ENCODE measurements at places on chromosomes 4 and X.

GRCh38 chr4:80015407-80016189 lies 57.4 kb downstream of the ANTXR2 start:
- no peak for DNase-seq

DNA sequence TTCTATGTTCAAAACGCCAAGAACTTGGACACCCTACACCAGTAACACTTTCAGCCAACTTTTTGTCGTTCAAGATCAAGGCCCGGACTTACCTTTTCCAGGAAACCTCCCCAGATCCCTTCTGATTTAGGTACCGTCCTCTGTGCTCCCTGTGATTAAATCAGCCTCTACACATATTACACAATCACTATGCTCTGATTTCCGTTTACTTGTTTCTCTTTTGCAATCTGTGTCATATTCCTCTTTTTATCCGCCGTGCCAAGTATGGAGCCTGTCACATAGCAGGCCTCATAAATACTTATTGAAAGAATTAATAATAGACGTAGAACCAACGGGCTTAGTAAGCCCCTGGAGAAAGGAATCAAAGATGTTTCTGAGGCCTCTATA lies 722 bp upstream of the TMEM33 start:
- DNase-seq: peak; percentile 1

- DNase-seq: no peak
These were observed 62.9 kb downstream of the ZNF330 start for GRCh38 chr4:141283563-141283962.

- DNase-seq: no peak
These were observed 118.5 kb upstream of the PABPC4L start for GRCh38 chr4:134320048-134320447.

DNA sequence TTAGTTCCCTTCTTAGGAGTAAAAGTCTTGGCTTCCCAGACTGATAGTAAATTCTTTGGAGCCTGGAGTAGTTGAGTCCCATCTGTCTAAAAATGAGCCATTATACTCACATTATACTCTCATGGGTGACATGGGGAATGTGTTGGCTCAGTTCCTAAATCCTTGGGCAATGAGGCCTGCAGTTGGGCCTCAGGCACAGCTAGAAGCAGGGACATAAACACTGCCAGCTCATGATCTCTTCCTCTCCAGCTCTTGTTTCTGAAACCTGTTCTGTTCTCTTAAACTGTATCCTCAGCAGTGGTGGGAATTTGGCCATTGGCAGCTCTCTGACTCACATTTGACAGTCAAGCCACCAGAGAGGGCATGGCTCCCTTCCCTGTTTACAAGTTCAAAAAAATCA lies 212.5 kb downstream of the SPATA18 start:
- no peak for DNase-seq

GRCh38 chr4:32133141-32133540 lies 1413.0 kb downstream of the PCDH7 start:
- DNase-seq: no peak

DNA sequence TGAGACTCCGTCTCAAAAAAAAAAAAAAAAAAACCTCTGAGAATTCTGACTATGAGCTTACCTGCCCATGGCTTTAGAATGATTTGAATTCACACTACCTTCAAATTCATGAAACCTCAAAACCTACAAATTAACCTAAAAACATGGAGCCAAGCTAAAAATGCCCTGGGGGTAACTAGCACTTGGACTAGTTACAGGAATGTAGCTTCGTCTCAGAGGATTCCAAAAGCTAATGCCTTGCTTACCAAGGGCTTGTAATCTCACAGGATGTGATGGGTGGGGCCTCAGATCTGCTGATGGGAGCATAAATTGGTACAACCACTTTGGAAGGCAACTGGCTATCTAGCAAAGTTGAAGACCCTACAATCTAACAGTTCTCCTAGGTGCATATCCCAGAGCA lies 79.4 kb upstream of the SPRY1 start:
- DNase-seq: no peak

GRCh38 chr4:20954541-20954940 lies 254.3 kb downstream of the PACRGL start:
- DNase-seq: no peak

- DNase-seq: no peak
These were observed 89.8 kb downstream of the CHIC2 start for GRCh38 chr4:53974561-53974960.

DNA sequence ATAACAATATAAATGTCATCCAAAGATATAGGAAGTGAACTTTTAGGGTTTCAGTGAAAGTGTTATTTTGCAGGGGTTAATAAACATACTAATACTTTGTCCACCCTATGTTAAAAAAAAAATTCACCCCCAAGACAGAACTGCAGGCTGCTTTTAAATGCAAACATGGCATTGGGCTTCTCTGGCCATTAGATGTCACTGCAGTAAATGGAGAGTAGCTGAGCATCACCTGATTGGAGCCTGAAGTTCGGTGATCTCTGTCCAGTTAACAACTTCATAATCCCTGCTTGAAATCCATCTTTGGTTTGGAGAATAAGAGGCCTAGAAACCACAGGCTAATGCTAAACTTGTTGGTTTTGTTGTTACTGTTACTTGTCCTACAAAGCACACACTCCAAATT lies 18.7 kb downstream of the SLC25A43 start:
- DNase-seq: no peak

GRCh38 chr4:143514497-143514896 lies 995 bp downstream of the SMARCA5 start:
- DNase-seq: peak; percentile 4

DNA sequence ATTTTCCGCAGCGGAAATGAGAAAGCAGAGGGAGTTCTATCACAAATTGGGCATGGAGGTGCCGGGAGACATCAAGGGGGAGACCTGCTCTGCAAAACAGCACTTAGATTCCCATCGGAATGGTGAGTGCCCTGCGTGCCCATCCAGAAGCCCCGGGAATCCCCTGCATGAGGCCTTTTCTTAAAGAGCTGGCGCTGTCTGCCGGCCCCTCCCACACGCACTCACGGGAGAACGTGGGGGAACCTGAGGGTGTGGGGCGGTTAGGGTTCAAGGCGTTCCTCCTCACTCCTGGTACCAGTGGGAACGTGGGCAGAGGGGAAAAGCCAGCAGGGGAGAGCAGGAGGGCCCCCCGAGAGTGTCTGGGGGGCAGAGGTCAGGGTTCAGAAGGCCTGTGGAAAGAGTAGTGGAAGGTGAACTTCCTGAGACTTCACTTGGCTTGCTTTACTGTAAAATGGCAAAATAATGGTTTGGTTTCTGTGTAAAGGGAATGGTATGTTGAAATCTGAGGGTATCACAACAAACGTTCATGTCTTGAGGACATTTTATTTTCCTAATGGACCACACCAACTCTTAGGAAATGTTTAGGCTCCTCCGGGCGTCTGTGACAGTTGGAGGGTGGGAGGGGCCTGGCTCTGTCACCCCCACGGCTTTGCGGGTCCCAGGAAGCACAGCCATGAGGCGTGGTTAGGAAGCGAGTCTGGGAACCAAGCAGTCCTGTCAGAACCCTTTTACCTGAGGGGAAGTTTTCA lies 38.0 kb downstream of the PCGF3 start:
- no peak for DNase-seq

GRCh38 chr4:123662827-123663226 lies 266.2 kb downstream of the SPRY1 start:
- no peak for DNase-seq

DNA sequence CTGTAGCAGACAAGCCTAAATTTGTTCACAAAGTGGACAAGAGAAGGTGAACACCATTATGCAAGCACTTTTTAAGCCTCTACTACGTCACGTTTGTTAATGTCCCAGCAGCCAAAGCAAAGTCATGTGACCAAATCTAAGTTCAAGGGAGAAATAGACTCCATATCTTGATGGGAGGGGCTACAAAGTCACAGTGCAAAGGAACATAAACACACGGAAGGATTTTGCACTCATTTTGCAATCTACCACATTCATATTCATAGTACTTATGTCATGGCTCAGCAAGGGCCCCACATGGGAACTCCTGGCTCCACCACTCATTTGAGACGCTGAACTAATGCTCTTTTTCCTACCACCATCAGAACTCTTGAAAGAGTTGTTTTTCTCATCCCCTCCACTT lies 139.0 kb upstream of the JADE1 start:
- no peak for DNase-seq

Measured in central memory CD4-positive, alpha-beta T cell (primary cell).